ENCODE measurements at places on chromosomes 13 and 19.

DNA sequence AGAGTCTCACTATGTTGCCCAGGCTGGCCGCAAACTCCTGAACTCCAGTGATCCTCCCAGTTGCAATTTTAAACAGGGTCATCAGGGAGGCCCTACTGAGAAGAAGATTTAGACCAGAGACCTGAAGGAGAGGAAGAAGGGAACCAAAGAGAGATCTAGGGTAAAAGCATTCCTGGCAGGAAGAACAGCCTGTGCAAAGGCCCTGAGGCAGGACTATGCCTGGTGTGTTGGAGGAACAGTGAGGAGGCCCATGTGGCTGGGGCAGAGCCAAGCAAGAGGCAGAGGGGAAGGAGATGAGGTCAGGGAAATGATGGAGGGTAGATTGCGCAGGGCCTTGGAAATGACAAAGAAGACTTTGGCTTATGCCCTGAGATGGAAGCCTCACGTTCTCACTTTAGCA is 34.5 kb downstream of the TINCR start:
- DNase-seq = no peak

DNA sequence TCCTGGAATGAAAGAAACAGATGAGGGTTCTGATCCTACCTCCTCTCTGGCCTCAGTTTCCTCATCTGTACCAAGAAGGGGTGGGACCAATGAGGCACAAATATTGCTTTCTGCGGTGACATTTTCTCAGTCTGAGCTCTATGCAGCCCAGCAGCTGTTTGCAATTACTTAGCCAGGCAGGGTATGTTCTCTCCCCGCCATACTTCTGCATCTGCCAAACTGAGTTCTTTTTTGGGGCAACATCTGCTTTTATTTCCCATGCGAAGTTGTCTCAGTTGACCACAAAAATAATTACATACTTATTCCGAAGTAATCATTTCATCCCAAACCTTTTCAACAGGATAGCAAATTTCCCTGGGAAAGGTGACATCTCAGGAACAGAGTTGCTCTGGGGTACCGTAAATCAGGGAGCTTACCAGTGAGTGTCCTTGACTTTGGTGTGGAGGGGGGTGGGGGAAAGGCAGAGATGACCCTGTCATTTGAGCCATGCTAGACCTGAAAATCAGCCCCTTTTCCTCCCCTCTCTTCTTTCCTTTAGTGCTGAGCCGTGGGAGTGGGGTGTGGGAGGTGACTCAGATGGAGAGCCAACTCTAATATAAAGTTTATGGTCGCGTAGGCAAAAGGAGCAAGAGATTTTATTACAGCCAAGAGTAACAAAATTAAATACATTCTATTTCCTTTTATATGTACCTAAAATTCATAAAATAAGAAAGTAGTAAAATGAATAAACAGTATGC is 165.7 kb upstream of the KL start:
- no peak for DNase-seq

GRCh38 chr19:52533901-52534300 is 6.4 kb downstream of the ZNF808 start:
- no peak for DNase-seq

GRCh38 chr19:17091758-17092333 is 16.3 kb downstream of the MYO9B start:
- no peak for DNase-seq

DNA sequence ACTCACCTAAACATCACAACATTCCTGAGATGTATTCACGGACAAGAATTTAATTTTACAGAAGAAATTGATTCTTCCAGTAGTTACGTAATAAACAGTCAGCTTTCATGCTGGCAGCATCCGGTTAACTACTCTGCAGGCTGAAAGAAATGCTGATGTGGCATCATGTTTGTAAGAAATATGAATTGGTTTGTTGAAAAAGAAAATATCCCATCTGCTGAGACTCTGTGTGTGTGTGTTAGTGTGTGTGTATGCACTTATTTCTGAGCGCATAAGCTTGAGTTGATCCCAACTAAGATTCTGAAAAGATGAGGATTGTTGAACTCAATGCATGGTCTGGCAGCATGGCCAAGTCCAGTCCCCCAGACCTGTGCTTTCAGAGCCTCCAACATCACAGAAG is 74.3 kb upstream of the FAM216B start:
- DNase-seq = no peak

GRCh38 chr19:10713317-10713716 is 4.6 kb upstream of the DNM2 start:
- no peak for DNase-seq

DNA sequence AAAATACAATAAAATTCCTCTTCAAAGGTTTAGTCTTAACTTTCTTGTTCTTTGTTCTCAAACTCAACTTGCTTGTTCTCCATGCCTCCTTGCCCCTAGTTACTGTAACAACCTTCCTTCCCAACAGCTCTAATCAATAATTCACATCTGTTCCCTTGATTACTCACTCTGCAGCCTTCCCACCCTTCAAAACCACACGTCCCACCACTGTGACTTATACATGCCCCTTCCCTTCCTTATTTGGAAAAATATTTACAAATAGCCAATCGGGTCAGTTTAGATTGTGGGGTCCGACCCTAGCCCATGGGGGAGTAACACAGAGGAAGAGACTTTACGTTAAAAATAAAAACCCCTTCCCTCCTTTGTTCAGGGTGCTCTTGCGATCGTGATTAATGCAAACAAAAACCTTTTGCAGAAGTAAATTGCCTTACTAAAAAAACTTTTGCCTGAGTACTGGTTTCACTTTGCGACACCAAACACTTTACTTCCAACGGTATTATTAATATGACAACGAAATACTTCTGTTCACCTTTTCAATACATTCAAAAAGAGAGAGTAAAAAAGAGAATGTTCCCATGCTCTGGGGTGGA is 512 bp upstream of the ZNF93 start:
- DNase-seq = peak; percentile 39

DNA sequence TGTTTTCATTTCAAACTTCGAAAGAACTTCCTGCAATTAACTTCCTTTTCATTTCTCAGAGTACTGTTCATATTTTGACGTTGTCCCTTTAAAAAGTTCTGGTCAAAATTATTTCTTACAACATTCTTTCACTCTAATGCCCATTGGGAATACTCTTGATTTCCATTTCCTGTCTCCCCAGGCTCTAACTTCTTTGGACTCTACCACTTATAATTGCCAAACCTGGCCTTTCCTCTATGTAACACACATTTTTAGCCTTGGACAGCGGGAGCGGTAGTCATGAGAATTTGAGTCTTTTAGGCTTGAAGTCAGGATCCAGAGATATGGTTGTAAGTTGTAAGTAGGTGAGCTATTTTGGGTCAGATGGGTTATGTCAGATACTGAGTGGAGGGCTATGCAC is 163.5 kb upstream of the SPRY2 start:
- no peak for DNase-seq

GRCh38 chr13:94419925-94420305 is 59.6 kb downstream of the DCT start:
- DNase-seq = no peak

DNA sequence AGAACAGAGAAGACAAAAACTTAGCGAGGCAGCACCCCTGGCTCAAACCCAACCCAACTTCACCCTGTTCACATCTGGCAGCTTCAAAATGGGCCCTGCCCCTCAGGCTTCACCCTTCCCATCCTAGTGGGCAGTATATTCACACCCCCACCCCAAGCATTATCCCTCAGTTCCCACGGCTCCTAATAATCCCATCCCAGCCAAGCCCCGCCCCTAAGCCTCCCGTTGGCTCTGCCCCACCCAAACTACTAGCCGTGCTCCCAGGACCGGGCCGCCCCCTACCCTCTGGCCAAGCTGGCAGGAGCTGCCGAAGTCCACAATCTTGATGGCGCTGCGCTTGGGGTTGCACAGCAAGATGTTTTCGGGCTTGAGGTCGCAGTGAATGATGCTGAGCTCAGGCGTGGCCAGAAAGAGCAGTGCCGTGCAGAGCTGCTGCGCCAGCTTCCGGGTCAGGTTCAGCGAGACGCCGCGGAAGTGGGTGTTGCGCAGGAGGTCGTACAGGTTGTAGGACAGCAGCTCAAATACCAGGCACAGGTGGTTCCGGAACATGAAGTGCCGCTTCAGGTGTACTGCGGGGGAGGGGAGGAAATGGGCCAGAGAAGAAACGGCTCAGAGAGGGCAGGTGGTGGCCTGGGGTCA is 5.8 kb downstream of the DYRK1B start:
- DNase-seq = no peak

- DNase-seq = no peak
These were observed 619 bp downstream of the MED16 start for GRCh38 chr19:892243-892893.

- DNase-seq = peak; percentile 45
These were observed 21.5 kb upstream of the SGCG start for GRCh38 chr13:23159205-23159759.

GRCh38 chr19:18675779-18676178 is 7.7 kb upstream of the CRTC1 start:
- peak; percentile 69 for DNase-seq

DNA sequence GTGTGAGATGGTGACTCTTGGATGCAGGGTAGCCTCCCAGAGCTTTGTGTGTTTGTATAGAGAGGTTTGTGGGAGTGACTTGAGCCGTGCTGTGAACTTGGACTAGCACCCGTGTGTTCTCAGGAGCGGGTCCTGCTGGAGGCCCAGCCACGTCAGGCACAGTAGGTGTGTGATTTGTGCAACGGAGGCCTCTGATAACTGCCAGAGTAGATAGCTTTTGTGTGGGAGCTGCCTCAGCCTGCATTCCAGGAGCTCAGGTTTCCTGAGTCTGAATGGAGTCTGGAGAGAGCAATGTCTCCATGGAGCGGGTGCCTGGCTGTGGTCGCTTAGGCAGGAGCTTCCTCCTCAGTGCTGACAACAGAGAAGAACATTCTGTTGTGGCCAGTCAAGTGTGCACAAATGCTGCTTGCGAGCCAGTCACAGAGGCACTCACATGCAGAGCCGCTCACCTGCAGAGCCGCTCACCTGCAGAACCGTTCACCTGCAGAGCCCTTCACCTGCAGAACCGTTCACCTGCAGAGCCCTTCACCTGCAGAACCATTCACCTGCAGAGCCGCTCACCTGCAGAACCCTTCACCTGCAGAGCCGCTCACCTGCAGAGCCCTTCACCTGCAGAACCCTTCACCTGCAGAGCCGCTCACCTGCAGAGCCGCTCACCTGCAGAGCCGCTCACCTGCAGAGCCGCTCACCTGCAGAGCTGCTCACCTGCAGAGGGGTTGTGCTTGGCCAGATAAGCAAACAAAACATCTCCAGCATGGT is 32.6 kb downstream of the TFDP1 start:
- no peak for DNase-seq

- DNase-seq = peak; percentile 2
These were observed 3.9 kb upstream of the PODNL1 start for GRCh38 chr19:13942023-13942684.

DNA sequence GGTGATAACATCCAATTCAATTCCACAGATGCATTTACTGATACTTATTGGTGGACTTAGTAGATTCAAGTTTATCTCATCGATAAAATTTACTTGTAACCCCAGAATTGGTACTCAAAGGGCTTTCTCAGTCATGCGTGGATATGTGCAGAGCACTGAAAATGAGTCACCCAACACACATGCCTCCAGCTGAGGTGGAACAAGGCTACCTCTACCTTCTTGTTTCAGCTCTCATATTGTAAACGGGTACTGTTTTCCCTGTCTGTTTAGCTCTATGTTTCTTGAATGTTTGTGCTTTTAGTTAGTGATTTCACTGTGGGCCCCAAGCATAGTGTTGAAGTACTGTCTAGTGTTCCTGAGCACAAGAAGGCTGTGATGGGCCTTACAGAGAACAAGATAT is 1.5 kb downstream of the LRRC63 start:
- no peak for DNase-seq

DNA sequence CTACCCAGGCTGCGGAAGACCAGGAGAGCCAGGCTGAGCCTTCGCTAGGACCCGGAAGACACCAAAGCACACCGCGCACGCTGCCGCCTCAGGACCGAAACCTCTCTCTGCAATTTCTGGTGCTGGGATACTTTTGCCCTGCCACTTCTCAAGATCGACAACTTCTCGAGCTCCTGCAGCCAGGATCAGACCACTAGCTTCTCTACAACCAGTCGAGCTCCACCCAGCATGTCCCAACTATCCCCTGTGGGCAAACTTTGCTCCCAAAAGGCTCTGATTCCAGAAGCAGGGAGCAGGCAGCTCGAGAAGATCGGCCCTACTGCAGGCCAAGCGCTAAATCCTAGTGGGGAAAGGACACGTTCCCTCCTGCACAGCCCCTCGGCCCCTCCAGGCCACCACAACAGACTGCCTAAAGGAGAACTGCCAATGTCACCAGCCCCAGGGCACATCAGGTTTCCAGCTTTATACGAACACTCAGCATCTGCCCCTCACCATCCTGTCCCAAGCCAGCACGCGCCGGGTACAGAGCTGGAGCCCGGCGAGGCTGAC is 979 bp downstream of the AKAP8 start:
- DNase-seq = peak; percentile 63
